Hepatocyte (in vitro differentiated cells): ENCODE measurements at places on chromosomes 5 and 9. TPM values are rescaled to one million over a fixed set of nuclear protein-coding genes. Genes with fewer than 3 reads are reported as not detected.

- H3K27ac ChIP-seq, result no peak overlapping the region
- DNase-seq, result no peak
- no peak overlapping the region for H3K4me3 ChIP-seq
- no peaks in the 10 kb centered on the region for H3K36me3 ChIP-seq
- no peaks in the 10 kb centered on the region for H3K27me3 ChIP-seq
Observed at GRCh38 chr9:125507226-125507625, 199.8 kb downstream of the MAPKAP1 start.

DNA sequence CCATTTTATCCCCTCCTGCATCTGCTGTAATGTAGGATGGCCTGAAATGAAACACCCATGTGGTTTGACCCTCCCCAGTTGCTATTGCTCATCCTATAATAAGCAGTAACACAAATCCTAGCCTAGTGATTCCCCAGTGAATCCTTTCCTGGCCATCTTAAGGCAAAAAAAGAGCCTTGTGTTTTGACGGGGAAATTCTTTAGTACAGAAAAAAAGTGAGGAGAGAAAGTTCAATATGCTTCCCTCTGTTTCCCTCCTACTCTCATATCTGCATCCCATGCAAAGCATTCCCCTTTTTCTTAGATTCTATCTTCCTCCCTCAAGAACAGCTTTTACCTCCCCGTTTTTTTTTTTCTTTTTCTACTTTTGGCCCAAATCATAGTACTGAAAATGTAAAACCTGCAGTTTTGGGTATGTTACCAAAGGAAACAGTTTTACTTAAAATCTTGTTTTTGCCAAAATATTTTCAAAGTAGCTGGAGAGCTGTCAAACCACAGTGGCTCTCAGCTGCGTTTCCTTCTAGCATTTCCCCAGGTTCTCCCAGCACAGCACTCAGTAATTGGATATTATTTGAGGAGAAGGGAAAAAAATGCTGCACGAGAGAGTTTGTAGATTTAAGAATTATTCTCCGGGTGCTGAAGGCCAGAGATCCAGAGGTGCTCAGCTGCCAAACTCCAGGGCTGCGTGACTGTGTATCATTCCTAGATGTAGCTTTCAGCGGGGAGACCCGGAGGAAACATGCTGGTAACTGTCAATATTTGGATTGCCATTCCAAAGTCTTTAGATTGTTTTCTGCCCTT lies 321.4 kb downstream of the NPR3 start:
- no peak overlapping the region for H3K4me3 ChIP-seq
- H3K4me1 ChIP-seq, result peaks cover 11% of the 10 kb centered on the region
- no peaks in the 10 kb centered on the region for H3K27me3 ChIP-seq
- no peaks in the 10 kb centered on the region for H3K36me3 ChIP-seq

- DNase-seq, result no peak
- H3K4me3 ChIP-seq, result no peak overlapping the region
- H3K36me3 ChIP-seq, result no peaks in the 10 kb centered on the region
Observed at GRCh38 chr5:54162184-54162583, 148.2 kb downstream of the ARL15 start.

DNA sequence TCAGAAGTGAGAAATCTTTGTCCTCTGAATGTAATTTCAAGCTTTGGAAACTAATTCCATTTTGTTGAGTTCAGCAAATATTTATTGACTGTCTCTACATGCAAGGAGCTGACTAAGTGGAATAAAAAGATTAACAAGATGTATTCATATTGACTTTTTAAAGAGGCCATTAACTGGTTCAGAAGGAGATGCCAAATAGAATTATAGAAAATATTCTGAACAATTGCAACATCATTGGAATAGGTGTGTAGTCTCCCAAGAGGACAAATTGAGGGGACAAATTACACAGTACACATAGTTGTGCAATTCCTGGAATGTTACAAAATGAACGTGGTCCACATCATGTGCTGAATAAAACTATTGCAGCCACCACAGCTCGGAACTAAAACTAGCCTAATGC lies 224.2 kb downstream of the NPR3 start:
- H3K36me3 ChIP-seq, result no peaks in the 10 kb centered on the region
- no peak overlapping the region for H3K27ac ChIP-seq
- no peaks in the 10 kb centered on the region for H3K4me1 ChIP-seq
- no peak for DNase-seq
- H3K4me3 ChIP-seq, result no peak overlapping the region

- no peak for DNase-seq
- H3K36me3 ChIP-seq, result no peaks in the 10 kb centered on the region
- no peak overlapping the region for H3K27ac ChIP-seq
- H3K4me1 ChIP-seq, result no peaks in the 10 kb centered on the region
Observed at GRCh38 chr9:30078195-30078594, 2306.2 kb upstream of the ACO1 start.

- H3K36me3 ChIP-seq, result no peaks in the 10 kb centered on the region
- H3K4me1 ChIP-seq, result peaks cover 20% of the 10 kb centered on the region
- peak; percentile 94 for DNase-seq
- peak within 1 kb of the TSS; percentile 99 for H3K4me3 ChIP-seq
- H3K27me3 ChIP-seq, result no peaks in the 10 kb centered on the region
Observed at GRCh38 chr5:126600631-126601511, at the start of gene PHAX. PHAX (plus strand) TSS chr5:126600947; CDS start chr5:126600963, 16 bp downstream.

DNA sequence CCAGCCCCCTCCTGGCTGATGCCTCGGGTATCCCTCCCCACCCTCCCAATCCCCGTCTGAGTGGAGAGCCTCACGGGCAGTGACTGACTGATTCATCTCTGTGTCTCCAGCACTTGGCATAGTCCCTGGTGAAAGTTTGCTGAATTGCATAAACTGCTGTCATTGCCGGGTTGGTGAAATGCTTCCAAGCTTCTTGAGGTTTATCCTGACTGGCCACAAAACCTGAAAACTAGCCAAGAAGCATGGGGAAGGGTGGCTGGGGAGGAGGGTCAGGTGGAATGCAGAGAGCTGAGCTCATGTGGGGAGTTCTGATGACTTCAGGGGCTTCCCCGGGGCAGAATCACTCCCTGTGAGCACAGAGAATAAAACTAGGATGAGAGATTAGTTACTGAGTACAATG lies 56.9 kb upstream of the GGTA1 start:
- no peak overlapping the region for H3K4me3 ChIP-seq
- no peaks in the 10 kb centered on the region for H3K36me3 ChIP-seq
- peaks cover 10% of the 10 kb centered on the region for H3K4me1 ChIP-seq

DNA sequence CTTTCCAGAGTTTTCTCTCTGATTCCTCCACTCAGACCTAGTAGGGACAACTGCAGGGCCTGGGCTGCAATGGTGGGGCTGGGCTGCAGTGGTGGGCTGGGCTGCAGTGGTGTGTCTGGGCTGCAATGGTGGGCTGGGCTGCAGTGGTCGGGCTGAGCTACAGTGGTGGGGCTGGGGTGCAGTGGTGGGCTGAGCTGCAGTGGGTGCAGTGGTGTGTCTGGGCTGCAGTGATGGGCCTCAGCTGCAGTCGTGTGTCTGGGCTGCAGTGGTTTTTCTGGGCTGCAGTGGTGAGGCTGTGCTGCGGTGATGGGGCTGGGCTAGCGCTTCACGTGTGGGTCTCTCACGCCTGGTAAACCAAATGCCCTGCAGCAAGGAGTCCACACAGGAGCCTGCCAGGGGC lies 27.4 kb downstream of the ABO start:
- no peaks in the 10 kb centered on the region for H3K36me3 ChIP-seq
- no peak for DNase-seq
- no peaks in the 10 kb centered on the region for H3K27me3 ChIP-seq
- no peak overlapping the region for H3K4me3 ChIP-seq

DNA sequence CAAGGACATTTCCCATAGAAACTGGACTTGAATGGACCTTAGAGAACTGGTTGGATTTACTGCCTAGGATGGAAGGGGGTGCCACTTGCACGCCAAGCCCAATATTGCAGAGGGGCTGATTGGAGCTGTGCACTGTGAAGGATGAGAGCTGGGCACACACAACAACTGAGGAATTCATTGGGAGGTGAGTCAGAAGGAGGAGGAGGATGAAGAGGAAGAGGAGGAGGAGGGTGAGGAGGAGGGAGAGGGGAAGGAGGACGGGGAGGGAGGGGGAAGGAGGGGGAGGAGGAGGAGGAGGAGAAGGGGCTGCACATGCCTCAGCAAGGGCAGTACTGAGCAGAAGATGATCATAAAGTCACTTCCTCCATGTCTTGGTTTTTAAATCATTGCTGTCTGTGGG lies 5.7 kb upstream of the ICE1 start:
- DNase-seq, result no peak
- peaks cover 16% of the 10 kb centered on the region for H3K4me1 ChIP-seq
- H3K4me3 ChIP-seq, result no peak overlapping the region
- no peak overlapping the region for H3K27ac ChIP-seq
- H3K27me3 ChIP-seq, result no peaks in the 10 kb centered on the region
- H3K36me3 ChIP-seq, result no peaks in the 10 kb centered on the region

DNA sequence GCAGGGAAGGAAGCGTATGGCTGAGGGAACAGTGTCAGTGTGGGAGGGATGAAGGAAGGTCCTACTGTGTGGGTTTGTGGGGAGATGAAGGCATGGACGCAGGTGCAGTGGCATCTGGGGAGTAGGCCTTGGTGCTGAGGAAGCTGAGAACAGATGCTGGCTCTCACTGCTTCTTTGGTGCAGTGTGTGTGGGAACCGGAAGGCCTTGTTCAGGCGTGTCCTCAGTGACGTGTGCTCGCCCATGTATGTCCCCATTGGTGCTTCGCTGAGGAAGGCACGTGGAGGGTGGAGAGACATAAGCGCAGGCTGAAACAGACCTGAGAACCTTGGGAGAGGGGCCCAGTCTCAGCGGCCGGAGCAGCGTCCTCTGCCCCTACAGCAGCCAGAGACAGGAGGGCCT lies 18.7 kb downstream of the ADAMTS13 start:
- no peaks in the 10 kb centered on the region for H3K36me3 ChIP-seq
- no peak overlapping the region for H3K4me3 ChIP-seq
- no peak overlapping the region for H3K27ac ChIP-seq
- no peak for DNase-seq
- no peaks in the 10 kb centered on the region for H3K4me1 ChIP-seq
- no peaks in the 10 kb centered on the region for H3K27me3 ChIP-seq

GRCh38 chr5:16916262-16916878 lies 19.7 kb downstream of the MYO10 start:
- no peaks in the 10 kb centered on the region for H3K36me3 ChIP-seq
- H3K4me3 ChIP-seq, result no peak overlapping the region
- peaks cover 17% of the 10 kb centered on the region for H3K4me1 ChIP-seq
- H3K27ac ChIP-seq, result peak overlapping the region; percentile 12
- no peak for DNase-seq

DNA sequence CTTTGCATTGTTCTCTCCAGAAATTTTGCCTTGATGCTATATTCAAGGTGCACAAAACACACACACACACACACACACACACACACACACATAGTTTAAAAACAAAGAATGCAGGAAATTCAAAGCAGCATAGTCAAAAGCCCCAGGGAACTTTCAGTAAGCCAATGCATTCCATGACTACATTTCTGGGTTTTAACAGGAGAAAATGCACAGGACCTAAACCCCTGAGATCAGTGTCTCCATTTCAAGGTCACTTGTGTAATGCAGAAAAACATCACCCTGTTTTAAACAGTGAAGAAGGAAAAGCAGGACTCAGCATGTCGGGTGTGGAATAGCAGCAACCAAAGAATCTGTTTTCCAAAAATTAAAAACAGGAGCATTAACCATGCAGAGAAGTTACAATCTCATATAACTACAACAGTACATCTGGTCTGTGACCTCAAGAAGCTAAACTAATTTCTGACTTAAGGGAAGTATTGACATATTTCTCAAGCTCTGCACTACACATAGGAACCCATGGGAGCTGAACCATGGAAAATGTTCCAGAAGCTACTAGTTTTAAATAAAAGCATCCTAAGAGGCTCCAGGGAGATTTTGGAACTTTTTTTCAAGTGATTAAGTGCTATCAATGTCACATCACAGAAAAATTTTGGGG lies 296.7 kb downstream of the HINT1 start:
- no peak for DNase-seq
- no peaks in the 10 kb centered on the region for H3K27me3 ChIP-seq
- H3K4me1 ChIP-seq, result no peaks in the 10 kb centered on the region
- H3K27ac ChIP-seq, result no peak overlapping the region

DNA sequence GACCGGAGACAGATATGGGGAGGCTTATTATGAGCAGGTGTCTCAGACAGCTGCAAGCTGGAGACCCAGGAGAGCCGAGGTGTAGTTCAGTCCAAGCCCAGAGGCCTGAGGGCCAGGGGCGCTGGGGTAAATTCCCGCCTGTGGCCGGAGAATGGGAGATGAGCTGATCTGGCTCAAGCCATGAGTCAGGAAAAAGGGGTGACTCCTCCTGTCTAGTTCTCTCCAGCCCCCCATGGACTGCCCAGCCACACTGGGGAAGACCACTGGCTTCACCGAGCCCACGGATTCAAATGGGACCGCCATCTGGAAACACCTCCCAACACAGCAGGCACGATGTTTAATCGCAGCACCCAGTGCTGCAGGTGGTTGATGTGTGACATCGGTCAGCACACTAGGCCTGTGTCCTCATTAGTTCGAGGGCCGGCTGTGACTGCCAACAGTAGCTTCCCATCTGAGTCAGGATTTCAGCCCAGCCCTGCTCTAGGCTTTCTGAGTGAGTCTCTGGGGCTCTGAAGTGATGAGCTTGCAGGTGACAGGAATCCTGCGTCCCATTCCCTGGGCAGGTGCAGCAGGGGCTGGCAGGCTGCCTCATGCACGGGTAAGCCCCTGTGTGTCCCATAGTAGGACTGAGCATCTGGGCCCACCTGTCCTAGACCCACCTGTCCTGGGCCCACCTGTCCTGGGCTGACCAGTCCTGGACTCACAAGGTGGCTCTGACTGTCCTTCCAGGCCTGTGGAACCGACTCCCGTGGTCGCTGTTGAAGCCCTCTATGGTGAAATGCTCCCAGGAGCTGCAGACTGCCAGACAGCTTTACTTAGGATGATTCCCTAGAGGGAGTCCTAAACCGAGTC lies 49.7 kb downstream of the AHRR start:
- DNase-seq, result no peak
- peaks cover 35% of the 10 kb centered on the region for H3K4me1 ChIP-seq
- H3K27me3 ChIP-seq, result no peaks in the 10 kb centered on the region
- no peak overlapping the region for H3K27ac ChIP-seq

- DNase-seq, result no peak
- no peaks in the 10 kb centered on the region for H3K27me3 ChIP-seq
- peaks cover 16% of the 10 kb centered on the region for H3K4me1 ChIP-seq
- H3K36me3 ChIP-seq, result no peaks in the 10 kb centered on the region
- H3K27ac ChIP-seq, result no peak overlapping the region
Observed at GRCh38 chr9:78541868-78542443, 245.0 kb downstream of the PSAT1 start.

GRCh38 chr5:79077680-79078365 lies 8.3 kb downstream of the BHMT2 start:
- no peak overlapping the region for H3K4me3 ChIP-seq
- H3K27me3 ChIP-seq, result no peaks in the 10 kb centered on the region
- DNase-seq, result no peak
- no peaks in the 10 kb centered on the region for H3K36me3 ChIP-seq
- no peak overlapping the region for H3K27ac ChIP-seq

- DNase-seq, result no peak
- H3K27me3 ChIP-seq, result no peaks in the 10 kb centered on the region
- no peaks in the 10 kb centered on the region for H3K36me3 ChIP-seq
- H3K4me1 ChIP-seq, result no peaks in the 10 kb centered on the region
- no peak overlapping the region for H3K4me3 ChIP-seq
Observed at GRCh38 chr5:82297711-82298110, 19.6 kb upstream of the RPS23 start.

The KCNV2 gene
- polyA plus RNA-seq, result 0.13 TPM in 1 of 2 replicates, not detected in the other

The PCDHGA3 gene
- polyA plus RNA-seq, result 0.45 TPM in 1 of 2 replicates, not detected in the other

The SH3PXD2B gene
- polyA plus RNA-seq, result 27.8 and 33.5 TPM in 2 replicates

The F12 gene
- 46.6 and 49.8 TPM in 2 replicates for polyA plus RNA-seq

The PIP5KL1 gene
- 1.4 and 2.5 TPM in 2 replicates for polyA plus RNA-seq

The SLC6A18 gene
- 0.35 TPM in 1 of 2 replicates, not detected in the other for polyA plus RNA-seq
